Hepatic stellate cell (primary cell): ENCODE measurements at places on chromosomes 1 and 21.

- DNase-seq: no peak
Measured at GRCh38 chr1:54558434-54559030, 10.5 kb downstream of the ACOT11 start.

DNA sequence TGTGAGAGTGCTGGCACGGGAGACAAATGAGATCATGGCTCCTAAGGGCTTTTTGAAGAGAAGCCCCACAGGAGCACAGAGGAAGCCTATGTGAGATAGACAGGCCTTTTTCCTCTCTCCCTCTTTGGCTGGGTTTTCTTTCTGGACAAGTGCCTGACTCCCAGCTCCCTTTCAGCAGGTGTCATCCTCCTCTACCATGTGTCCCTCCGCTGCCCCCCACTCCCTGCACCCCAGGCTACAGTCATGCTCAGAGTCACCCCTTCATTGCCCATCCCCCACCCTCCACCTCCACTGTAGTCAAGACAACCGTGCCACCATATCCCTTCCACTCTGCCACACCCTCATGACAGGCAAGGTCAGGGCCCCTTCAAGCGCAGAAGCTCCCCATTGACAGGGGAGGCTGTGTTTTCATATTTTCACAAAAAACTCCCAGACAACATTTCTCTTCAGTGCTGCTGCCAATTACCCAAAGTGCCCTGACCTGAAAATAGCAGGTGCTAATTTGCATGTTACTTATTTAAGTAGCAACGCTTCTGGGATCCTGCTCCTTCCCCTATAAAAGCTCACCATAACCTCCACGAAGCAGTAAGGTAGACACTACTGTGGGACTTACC lies 92.1 kb upstream of the IPO9 start:
- no peak for DNase-seq

- DNase-seq: peak; percentile 12
Measured at GRCh38 chr1:87684713-87685205, 356.1 kb downstream of the LMO4 start.

DNA sequence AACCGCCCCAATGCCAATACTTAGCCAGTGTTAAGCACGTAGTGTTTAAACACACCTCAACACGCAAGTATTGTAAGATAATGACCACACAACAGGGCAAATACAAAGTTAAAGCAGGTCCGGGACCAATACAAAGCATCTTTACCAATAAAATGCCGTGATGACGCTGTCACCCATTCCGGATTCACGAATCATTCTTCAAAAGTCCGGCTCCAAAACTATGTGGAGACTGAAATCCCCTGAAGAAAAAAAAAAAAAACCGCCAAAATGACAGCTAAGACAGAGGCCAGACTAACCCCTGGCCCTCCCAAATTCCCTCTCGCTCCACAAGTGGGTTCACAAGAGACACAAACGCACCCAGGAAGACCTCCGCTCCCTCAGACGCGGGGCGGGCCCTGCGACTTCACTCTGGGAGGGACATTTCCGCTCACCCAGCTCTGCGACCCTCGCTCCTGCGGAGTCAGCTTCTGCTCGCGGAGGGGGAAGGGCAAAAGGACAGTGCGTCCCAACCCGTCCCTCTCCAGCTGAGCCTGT lies 625 bp upstream of the DARS2 start:
- no peak for DNase-seq

DNA sequence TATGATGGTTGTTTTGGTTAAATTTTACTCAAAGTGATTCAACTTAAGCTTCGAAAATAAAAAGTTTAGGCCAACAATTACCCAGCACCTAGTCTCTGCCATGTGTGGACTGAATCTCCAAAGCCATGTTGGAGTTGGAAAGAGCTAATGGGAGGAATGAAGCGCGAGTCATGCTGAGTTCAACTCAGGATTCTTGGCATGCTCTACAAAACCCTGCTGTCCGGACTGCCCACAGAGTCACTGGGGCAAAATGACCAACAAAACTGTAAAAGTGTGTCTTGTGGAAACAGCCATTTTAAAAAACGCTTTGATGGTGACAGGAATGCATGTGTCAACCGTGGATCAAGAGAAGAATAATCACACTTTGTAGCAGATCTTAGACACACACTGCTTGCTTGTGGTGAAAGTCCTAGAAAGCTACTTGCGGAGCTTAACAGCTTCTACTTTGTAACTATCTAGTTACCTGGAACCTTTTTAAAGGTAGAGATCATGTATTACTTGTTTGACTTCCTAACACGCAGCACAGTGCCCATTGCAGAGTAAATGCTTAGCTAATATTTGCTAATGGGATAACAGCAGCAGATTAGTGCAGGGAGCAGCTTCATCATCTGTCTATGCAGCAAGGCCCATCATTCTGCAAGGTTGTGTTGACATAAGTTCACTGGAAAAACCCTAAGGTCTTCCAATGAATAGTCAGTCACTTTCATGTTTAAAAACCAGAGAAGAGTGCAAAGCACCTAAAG lies 7.0 kb upstream of the GBP6 start:
- DNase-seq: no peak

GRCh38 chr1:204127597-204128242 lies 24.1 kb downstream of the ETNK2 start:
- peak; percentile 93 for DNase-seq

GRCh38 chr1:237287876-237288521 lies 246.0 kb downstream of the RYR2 start:
- no peak for DNase-seq

DNA sequence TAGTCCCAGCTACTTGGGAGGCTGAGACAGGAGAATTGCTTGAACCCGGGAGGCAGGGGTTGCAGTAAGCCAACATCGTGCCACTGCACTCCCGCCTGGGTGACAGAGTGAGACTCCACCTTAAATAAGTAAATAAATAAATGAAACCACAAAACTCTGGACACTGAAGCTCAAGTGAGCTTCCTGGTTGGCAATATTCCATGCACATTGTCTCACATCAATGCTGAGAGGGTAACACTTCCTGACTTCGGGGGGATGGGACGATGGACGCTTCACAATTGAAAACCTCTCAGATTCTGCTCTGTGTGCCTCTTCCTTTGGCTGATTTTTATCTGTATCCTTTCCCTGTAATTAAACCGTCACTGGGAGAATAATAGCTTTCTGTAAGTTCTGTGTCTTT lies 70.0 kb upstream of the ZNF644 start:
- DNase-seq: no peak

- DNase-seq: no peak
Measured at GRCh38 chr21:37686991-37687810, 229.1 kb downstream of the KCNJ6 start.

GRCh38 chr21:43590194-43590593 lies 69.1 kb downstream of the HSF2BP start:
- DNase-seq: no peak

GRCh38 chr1:90817399-90817798 lies 100.3 kb upstream of the BARHL2 start:
- no peak for DNase-seq

DNA sequence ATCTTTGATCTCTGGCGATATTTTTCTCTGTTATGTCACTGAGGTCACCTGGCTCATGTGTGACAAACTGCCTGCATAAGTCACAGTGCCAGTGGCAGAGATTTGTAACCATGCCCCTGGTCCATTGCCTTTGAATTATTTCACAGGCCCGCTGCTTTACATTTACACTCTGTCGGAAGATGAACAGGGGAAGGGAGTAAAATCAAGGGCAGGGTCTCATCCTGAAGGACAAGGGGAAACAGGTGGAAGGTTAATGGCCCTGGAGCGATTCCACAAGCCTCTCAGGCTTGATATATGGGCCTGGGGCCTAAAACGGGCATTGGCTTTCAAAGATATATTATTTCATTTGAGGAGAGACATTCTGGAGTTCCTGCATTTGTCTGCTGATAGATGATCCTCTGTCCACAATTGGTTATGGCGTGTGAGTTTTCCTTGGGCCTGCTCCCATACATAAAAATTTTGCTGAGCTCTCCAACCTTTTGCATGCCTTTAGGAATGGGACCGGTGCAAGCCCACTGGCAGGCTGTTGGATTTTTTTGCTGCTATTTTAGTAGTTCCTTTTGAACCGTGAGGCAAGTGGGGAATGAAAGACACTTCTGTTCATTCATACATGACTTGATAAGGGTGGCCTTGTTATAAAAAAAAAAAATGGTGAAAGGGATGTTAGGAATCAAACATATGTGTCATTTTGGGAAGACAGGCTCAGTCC lies 51.9 kb downstream of the NR5A2 start:
- no peak for DNase-seq

DNA sequence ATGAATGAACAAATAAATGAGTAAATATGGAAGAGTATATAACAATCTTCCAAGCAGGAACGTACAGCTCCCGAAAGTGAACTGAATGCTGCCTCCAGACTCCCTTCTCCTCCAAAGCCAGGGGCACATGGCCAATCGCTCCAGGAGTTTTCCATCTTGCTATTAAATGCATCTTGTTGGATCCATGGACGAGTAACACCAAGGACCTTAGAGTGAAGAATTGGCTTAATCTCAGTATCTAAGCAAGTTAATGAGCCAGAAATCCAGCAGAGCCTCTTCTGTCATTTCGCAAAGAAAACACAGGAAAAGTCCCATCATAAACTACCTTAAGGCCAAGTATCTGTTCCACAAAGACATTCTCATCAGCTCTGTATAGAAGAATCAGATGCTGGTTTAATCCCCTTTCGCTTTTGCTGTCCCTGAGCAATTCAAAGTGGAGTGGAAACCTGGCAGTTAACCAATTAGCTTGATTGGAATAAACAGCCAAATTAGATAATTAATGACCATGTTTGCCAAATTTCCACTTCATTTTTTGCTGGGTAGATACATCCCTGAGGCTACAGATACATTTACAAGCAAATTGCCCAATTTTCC lies 116.0 kb downstream of the MIS18A start:
- no peak for DNase-seq

GRCh38 chr1:98480271-98480670 lies 181.2 kb upstream of the SNX7 start:
- no peak for DNase-seq

DNA sequence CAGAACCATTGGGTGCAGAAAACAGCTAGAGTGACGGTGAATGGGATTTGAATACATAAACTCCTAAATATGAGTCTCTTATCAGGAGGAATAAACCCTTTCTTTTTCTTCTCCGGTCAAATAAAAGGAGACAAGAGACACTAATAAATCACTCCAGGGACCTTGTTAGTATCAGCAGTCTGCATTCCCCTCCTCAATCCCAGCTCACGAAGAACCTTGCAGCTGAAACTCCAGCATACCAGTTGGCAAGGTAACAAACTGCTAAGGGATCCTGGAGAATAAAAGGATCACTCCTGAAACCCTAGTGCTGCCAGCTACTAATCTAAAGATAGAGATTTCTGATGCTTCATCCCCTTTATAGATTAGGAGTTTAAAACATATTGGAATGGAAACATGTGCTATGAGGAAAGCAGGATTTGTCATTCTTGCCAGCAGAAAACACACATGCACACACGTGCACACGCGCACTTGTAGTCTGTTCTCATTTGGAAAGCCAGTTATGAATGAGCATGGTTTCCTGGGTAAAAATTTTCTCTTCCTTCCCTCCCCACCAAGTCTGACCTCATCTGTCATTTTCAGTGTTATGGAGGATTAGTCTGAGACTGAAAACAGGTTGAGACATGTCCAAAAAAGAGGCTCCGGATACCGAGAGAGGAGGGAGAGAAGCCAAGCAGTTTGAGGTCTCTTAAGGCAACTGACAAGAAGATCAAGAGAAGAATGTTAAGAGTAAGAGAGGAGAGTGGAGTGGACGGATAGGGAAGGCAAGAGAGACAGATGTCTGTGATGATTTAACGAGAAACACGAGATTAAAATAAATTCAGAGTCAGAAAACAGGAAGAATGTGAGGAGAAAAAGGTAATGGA lies 10.9 kb downstream of the IER5 start:
- no peak for DNase-seq

DNA sequence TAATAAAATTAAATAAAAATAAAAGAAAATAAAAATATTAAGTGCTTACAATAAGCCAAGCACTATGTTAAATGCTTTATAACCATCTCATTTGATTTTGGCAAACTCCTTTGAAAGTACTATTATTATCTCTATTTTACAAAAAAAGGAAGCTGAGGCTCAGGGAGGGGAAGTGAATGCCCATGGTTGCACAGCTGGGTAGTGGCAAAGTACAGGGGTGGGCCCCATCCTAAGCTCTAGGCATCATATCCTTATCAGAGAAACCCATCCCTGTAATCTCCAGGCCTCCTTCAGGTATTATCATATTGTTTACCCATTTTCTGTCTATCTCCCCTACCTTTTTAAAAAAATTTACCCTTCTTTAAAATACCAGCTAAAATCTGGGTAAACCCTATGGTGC lies 2.3 kb upstream of the MED18 start:
- no peak for DNase-seq

- peak; percentile 61 for DNase-seq
Measured at GRCh38 chr21:21200103-21200938, 202.1 kb downstream of the NCAM2 start.

GRCh38 chr1:226308166-226308722 lies 720 bp downstream of the LIN9 start:
- DNase-seq: no peak

DNA sequence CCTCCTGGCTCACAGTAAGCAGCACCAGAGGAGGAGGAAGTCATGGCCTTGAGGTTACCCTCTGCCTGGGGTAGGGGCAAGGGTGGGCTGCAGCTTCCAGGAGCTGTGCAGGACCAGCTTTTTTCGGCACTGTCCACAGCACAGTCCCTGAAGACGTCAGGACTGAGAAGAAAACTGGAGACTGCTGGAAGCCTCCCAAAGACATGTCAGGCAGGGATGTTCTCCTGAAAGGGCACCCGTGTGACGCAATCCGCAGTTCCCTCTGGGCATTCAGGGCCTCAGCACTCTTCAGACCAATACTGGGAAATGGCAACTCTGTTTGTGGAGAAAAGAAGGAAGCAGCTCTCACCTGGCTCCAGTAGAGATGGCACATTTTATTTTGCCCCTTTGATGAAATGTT lies 64.8 kb upstream of the TENT5C start:
- no peak for DNase-seq

- no peak for DNase-seq
Measured at GRCh38 chr1:61215676-61216289, 133.4 kb downstream of the NFIA start.

- DNase-seq: no peak
Measured at GRCh38 chr1:196425513-196425912, 182.7 kb downstream of the KCNT2 start.

DNA sequence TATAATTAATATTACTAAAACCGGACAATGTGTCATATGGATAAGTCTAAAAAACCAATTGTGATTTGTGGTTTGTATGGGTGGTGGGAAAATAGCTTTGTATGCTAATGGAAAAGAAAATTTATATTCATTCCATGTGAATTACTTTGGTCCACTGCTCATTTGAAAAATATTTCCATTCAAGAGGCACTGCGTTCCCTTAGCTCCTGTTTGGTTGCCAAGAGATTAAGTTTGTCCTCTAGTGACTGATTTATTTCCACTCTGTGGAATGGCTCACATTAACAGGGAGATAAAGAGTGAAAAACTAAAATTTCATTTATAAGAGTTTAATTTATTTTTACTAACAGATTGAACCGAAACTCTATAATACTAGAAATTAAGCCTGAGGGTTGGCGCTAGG lies 744.1 kb upstream of the CHRM3 start:
- no peak for DNase-seq

- DNase-seq: no peak
Measured at GRCh38 chr1:44822981-44823451, 14.7 kb downstream of the BTBD19 start.
